ENCODE measurements at places on chromosomes 1 and 21.

- no peak for DNase-seq
Observed at GRCh38 chr1:71774705-71775104, 507.6 kb downstream of the NEGR1 start.

DNA sequence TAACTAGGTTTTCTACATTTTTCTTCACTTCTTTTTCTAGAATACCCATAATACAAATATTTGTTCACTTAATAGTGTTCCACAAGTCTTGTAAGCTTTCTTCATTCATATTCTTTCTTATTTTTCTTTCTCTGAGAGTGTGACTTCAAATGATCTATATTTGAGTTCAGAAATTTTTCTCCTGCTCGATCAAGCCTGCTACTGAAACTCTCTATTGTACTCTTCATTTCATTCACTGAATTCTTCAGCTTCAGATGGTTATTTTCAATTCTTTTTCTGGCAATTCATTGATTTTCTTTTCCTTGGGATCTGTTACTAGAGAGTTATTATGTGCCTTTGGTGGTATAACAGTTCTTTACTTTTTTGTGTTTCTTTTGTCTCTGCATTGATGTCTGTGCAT is 82.5 kb upstream of the CAMK1G start:
- DNase-seq = no peak

DNA sequence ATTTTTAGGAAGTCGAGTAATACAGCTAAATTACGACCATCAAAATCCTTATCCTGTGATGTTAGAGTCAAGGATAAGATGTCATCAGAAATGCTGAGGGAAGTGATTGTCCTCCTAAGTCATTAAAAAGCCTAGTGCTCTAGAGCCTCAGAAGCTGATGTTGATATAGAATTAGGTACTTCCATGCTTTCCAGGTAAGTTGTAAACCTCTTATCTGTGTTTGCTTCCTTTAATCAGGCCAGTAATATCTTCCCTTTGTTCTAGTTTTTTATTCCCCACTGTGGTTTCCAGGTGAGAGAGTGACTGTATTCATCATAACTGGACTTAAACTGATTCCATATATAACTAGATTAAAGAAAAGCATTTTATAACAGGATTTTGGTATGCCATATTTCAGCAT is 44.4 kb downstream of the SMG7 start:
- DNase-seq = no peak

DNA sequence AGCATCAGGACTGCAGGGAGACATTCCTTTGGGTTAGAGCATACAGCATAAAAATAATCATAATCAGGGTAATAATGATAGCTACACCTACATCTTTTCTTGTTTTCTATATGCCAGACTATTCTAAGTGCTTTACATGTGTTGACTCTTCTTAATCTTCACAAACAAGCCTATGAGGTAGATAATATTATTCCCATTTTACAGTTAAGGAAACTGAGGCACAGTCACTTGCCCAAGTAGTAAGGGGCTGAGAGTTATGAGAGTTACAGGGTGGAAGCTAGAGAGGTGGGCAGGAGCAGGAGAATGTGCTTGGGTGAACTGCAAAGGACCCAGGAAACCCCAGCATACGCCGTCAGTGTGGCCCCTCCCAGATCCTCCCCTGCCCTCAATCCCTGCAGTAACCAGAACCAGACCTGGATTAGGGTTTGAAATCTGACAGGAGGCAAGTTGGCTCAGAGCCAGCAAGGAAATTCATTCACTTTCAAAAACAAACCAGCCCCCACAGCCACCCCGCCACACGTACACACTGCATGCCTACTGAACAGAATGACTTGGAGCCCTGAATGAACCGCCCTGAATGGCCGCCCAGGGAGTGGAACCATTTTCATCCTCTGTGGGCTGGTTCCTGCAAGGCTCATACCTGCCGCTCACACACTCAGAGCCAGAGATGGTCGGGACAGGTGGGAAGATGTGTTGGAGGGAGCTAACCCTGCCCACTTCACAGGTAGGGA is 126.1 kb downstream of the TRABD2B start:
- no peak for DNase-seq
